Activated CD8-positive, alpha-beta memory T cell treated with anti-CD3 and anti-CD28 coated beads for 4 hours (primary cell): ENCODE measurements at places on chromosomes 6 and 20.
A peak's percentile ranks its signal among the peaks of the same experiment; 100 is the strongest.

- DNase-seq = no peak
Observed at GRCh38 chr20:63492982-63493381, 5.9 kb downstream of the EEF1A2 start.

DNA sequence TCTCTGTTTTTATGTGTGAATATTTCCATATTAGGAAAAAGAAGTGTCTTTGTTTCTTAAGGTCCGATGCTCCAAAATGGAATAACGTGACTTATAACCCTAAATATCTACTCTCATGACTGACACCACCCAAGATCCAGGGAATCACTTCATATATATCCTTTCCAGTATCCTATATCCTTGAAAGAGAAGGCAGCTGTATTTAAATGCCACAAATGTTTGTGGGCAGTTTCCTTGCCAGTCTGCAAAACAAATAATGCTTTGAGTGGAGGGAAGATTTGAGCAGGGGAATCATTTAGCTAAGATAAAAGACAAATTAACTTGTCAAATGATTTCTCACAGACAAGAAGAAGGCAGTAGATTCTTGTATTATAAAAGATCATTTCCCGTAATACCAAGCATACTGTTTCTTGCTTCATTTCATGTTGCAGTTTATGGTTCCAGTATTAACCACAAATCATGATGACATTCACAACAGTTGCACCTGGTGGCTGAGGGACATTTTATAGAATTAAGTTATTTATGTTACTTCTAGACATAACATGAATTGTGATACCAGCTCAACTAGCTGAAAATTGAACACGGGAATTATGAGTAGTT lies 30.0 kb upstream of the FABP7 start:
- DNase-seq = no peak

- DNase-seq = no peak
Observed at GRCh38 chr6:89386917-89387491, 25.1 kb downstream of the RRAGD start.

DNA sequence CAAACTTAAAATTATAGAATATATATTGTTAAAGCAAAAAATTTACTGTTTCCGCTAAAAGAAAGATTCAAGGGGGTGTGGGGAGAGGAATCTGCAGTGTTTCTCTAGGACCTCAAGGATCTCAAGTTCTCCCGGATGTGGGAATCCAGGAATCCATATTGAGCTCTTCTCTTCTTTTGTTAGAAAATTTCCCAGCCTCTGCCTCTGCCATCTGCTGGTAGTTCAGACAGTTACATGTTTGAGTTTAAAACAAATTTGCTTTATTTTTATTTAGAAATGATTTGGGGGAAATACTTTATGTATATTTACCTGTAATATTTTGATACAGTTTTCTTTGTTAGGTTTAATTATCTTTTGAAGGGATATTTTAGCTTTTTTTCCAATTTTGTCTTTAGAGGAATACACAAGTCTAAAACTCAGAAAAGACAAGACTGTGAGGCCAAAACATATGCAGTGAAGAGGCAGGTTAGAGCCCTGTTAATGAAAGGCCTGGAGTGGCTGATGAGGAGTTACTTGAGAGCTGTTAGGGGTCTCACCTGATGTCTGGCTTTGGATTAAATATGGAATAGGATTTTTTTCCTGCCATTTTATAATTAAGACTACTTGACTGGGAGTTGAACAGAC lies 268.8 kb downstream of the ARID1B start:
- DNase-seq = no peak

- DNase-seq = no peak
Observed at GRCh38 chr20:3681931-3682781, at the start of gene ADAM33. ADAM33 (minus strand) TSS chr20:3682010; CDS start chr20:3682004, 6 bp downstream.

GRCh38 chr6:28814032-28814976 lies 109.5 kb downstream of the TRIM27 start:
- DNase-seq = no peak

DNA sequence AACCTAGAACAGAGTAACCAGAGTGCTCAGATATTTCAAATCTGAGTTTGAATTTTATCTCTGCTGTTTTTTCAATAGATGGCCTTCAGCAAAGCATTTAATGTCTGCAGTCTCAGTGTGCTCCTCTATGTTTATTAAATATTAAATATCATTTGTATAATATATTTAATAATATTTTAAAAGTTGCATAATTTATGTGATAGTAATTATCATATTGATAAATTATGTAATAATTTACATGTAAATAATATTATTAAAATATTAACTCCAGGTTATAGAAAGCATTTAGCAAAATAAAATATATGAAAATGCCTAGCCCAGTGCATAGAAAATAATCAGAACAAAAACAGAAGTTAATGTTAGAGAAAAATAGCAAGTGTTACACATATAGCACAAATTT lies 930.0 kb upstream of the SLC35B3 start:
- DNase-seq = no peak

DNA sequence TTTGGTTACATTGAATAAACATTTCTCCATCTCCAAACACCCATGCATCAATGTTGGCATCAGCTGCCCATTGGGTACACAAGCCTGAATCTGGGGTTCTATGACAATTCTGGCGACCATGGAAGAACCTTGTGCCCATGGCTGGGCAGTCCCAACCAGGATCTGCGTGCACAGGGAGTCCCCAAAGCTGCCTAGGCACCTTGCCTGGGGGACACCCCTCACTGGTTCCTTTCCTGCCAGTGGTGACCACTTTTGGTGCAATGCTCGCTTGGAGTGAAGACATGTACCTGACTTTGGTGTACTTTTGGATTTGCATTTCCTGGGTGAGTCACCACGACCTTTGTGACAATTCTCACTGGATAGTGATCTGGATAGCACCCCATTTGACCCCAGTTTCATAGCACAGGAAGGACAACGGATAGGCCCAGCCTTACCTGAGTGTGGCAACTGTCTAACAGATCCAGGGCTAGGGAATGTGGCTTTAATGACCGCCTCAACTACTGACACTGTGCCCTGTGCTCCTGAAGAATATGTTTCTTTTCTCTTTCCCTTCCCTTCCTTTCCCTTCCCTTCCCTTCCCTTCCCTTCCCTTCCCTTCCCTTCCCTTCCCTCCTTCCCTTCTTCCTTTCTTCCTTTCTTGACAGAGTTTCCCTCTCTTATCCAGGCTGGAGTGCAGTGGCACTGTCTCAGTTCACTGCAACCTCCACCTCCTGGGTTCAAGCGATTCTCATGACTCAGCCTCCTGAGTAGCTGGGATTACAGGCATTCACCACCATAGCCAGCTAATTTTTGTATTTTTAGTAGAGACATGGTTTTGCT lies 7.1 kb downstream of the SPINT3 start:
- no peak for DNase-seq

- DNase-seq = no peak
Observed at GRCh38 chr20:51353491-51353890, 189.0 kb downstream of the NFATC2 start.

GRCh38 chr6:79196912-79197311 lies 37.6 kb downstream of the HMGN3 start:
- DNase-seq = no peak

GRCh38 chr20:41540918-41541317 lies 77.3 kb downstream of the CHD6 start:
- DNase-seq = no peak

DNA sequence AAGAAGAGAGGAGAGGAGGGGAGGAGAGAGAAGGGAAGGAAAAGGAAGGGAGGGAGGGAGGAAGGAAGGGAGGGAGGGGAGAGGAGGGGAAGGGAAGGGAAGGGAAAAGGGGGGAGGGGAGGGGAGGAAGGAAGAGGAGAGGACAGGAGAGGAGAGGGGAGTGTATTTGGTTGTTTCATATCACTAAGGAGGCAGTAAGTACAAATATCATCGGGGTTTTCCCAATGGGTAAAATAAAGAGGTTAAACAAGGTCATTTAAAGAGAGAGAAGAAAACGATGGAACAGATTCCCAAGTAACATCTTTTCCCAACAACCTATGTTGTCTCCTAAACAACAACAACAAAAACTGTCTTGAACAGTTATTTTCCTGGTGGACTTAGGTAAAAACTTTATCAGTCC lies 43.6 kb downstream of the MBOAT1 start:
- DNase-seq = no peak

- peak; percentile 42 for DNase-seq
Observed at GRCh38 chr6:15491255-15491985, 171.4 kb downstream of the DTNBP1 start.

DNA sequence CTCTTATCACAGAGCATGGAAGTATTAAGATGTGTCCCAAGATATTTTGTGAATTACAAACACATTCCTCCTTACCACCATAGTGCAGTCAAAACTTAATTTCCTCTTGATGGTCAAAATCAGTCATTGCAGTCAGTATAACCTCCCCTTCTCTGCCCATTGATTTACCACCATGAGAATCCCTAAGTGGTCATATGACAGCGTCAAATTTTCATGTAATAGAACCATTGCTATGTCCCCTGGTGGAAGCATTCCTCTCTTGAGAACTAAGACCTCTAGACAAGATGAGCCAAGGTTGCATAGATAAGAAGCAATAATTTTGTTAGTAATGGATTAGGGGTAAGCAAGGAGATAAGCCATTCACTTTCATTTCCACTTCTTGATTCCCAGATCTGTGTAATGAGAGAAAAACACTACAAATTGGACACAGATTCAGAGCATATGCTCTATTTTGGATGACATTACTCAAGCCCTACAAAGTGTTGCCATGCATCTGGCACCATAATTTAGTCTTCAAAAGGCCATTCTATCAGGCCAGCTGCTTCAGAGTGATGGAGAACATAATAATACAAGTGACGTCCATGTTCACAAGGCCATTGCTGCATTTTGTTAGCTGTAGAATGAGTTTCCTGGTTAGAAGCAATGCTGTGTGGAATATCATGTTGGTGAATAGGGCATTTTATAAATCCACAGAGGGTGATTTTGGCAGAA lies 49.6 kb upstream of the PDE7B start:
- DNase-seq = no peak

DNA sequence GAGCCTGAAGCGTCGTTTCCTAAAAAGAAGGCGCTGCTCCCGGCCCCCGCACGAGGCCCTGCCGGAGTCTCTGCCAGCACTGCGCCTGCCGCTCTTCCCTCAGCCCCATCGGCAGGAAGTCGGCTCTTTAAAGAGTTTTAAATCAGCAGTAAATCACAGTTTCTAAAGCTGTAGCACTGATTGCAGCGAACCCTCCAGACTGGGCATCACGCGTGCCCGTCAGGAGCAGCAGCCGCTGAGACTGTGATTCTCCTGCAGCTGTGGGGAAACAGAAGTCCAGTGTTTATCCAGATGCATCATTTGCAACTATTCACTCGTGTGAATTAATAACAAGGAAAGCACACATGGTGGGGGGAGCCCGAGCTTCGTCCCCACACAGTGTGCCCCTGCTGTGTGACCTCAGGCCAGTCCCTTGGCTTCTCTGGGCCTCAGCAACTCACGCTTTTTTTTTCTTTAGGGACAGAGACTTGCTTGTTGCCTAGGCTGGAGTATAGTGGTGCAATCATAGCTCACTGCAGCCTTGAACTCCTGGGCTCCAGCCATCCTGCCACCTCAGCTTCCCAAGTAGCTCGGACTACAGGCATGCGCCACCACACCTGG lies 28.3 kb downstream of the DLL1 start:
- DNase-seq = no peak

DNA sequence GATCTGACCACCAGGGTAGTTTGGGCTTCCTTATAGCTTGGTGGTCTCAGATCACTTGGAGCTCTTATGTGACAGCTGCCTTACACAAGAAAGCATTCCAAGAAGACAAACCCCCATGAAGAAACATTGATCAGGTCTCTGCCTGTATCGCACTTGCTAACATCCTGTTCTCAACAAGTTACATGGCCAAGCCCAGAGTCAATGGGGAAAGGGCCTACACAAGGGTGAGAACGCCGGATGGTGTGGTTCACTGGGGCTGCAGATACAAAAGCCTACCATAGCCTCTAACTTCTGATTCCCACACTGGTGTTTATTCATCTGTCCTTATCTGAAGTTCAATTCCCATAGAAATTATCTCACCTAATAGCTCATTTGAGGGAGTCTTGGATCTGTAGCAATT lies 235.5 kb downstream of the SYNDIG1 start:
- no peak for DNase-seq

DNA sequence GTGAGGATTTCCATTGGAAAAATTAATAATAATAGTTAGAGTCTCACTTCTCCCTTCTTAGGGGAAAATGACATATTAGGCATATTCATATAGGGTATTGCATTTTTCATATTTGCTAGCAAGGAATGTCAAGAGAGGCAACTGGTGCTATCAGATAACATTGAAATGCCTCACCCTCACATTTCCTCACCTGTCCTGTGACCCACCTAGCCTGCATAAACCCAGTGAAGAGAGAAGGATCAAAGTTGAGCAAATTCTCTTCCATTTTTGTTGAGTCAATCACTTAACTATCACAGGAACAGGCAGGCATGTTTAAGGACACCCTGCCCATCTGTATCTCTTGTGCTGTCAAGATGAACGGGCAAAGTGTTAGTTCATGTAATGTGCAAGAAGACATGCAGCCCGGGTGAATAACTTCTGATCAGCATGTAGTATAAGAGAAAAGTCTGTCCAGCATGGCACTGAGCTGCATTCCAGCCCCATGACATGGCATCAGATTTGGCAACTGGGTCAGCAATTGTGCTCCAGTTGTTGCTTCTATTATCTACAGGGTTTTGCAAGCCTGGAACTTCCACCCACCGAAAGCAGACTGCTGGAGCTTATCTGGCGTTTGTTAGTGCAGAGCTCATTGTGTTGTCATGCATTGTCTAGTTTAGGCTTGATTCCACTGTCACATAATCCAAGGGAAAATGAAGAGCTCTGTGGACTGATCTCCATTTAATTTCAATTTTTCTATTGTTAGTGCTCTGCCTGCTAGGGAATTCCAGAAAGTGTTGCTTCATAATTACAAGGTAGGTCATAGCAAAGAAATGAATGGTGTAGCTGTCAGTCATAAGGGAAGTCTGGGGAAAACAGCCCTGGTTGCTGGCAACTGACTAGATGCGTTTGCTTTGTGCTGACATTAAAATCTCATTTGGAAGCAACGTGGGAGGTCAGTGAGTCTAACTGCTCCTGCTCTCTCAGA lies 138.4 kb upstream of the TNFAIP3 start:
- no peak for DNase-seq

DNA sequence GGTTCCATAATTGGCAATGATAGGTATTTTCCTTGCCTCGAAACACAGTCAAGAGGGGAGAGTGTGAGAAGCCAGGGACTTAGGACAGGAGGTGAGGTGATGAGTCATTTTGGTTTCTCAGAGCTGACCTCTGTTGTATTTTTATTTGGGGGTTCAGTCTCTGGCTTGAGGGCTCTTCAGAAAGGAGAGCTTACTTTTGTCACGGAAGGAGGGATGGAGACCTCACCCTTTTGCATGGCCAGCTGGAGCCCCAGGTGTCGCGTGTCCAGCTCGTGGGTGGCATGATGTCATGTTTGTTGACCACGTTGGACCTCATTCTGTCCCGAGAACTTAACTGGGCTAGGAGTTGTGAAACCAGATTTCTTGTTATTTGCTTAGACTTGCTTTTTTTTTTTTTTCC lies 293.9 kb downstream of the QKI start:
- no peak for DNase-seq

DNA sequence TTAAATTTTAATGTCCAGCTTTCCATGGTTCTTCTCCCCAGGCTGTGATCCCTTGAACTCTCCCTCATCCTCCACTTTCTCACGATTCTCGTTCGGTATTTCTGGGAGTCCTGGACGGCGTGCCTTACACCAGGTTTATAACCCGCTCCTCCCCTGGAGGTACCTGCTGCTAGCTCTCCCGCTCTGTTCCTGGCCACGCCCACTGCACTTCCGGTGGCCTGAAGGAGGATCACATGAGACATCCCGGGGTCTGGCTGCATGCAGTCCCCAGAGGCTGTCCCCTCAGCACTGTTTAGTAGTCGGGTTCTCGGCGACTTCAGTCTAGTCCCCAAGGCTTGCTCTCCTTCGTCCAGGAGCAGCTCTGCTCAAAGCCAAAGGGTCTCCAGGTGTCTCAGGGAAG lies 28.4 kb upstream of the GCLC start:
- no peak for DNase-seq
